ENCODE measurements at places on chromosomes 12 and 14.

DNA sequence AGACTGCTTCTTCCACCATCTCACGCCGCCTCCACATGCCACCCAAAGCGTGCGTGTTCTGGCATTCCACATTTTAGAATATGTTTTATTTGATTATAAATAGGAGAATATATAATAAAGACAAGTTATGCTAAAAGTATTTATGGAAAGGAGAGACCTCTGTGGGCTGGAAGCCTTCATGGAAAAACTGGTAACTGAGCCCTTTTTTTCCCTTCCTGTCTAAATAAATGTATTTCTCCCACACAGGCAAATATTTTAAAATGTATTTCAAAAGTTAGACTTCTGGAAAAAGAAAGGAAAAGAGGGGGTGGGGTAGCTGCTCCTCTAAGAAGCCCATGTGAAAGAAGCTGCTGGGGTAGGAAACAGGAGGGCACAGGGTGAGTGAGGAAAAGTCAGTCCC, 16.1 kb upstream of the NR4A1 start:
- no peak for DNase-seq

DNA sequence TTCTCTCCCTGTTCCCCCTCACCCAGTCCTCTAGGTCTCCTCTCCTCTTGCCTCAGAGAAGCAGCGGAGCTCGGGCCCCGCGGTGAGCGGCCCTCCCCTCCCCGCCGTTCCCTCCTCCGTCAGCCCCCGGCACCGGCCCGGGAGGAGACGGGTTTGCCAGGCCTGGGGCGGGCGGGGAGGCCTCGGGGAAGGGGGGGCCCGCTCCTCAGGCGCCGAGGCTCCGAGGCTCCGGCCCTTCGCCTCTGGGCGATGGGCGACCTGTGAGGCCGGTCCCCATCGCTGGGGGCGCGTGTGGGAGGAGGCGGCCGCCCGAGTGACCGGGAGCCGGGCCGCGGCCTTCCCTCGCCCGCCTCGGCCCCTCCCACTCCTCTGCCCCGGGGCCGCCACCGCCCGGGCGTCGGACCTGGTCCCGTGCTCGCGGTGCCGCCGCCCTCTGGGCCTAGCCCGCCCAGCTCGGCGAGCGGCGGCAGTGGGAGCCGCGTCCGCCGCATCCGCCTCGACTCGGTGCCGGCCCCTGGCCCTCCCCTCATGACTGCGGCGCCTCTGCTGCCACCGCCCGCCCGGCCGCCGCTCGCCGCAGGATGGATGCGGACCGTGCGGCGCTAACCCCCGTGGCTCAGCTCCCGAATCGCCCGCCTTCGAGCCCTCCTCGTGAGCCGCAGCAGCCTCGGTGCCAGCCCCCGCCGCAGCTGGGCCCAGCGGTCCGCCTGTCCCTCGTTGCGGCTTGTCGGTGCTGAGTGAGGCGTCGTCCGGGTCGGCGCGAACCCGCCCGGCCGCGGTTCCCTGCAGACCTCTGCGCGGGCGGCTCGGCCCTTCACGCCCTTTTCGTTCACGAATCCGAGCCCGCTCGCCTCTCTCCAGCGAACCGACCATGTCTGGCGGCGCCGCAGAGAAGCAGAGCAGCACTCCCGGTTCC, 574 bp downstream of the WNK1 start:
- peak; percentile 7 for DNase-seq

GRCh38 chr14:72164420-72165228, 232.4 kb downstream of the RGS6 start:
- DNase-seq = no peak

GRCh38 chr12:67386869-67387565, 117.9 kb downstream of the CAND1 start:
- DNase-seq = no peak

DNA sequence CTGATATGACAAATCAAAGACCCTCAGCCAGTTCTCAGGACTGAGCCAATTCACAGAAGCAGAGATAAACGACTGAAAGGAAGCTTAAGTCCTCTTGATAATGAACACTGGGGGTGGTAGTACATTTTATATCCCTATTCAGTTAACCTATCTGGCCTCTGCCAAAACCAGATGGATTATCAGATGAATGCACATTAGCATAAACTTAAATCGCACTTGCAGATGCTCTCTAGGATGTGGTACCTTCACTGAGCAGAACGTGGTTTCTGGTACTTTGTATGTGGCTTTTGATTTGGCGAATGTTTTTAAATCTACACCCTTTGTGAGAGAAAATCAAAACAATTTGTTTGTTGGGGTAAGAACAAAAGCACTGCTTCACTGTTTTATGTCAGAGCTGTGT, 21.1 kb upstream of the TAS2R14 start:
- DNase-seq = no peak

GRCh38 chr12:60308366-60308991, 712.6 kb downstream of the SLC16A7 start:
- no peak for DNase-seq

DNA sequence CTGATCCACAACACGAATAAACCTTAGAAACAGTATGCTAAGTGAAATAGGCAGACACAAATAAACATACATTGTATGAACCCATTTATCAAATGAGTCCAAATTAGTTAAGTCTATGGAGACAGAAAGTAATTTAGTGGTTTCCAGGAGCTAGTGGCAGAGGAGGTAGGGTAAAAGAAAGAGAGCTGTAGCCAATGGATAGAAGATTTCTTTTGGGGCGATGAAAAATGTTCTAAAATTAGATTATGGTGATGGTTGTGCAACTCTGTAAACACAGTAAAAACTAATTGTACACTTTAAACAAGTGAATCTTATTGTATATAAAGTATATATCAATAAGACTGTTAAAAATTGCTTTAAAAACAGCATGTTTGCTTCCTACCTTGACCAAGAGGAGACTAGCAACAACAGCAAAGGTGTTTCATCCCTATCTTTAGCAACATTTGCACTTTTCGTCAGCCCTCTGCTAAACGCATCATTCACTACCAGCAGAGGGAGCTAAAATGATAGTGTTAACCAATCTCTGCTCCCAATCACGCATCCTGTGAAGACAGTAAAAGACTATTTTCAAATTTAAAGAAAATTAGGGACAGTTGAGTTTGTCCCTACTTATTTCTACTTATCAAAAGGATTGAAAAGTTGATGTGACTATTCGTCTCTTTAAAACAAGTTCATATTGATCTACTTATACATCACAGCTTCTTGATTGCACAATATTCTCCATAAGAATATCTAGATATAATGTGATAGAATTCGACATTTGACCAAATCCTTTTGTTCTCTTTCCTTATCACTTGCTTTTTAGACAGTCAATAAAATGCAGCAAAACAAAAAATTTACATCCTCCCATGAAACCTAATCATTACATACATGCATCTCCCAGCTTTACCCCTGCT, 24.0 kb upstream of the LGR5 start:
- DNase-seq = no peak

DNA sequence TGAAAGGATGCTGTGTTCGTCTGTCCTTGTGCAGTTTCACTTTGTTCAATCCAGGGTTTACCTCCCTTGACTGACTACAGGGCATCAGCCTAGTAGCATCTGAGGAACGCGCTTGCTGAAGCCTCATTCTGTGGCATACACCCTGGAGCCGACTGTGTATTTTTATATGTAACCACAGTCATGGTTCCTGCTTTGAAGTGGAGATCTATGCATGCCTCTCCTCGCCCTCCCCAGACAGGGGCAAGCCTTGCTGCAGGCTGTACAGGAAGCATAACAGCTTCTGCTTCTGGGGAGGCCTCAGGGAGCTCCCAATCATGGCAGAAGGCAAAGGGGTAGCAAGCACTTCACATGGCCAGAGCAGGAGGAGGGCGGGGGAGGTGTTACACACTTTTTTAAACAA, 262.1 kb downstream of the BCL11B start:
- no peak for DNase-seq

DNA sequence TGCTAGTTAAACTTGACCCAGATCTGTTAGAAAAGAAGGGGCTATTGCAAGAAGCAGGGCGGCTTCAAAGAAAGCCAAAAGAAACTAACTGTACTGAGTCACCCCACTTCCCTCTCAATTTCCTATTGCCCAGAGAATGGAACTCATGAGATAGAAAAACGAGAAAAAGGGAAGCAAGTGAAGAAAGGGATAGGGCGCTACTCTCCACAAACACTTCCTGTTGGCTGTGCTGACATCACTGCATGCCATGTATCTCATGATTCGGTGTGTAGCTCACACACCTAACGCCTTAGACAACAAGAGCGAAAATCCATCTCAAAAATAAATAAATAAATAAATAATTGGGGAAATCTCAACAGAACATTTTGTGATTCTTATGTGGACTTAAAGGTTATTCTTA, 13.0 kb upstream of the P2RX4 start:
- DNase-seq = no peak

DNA sequence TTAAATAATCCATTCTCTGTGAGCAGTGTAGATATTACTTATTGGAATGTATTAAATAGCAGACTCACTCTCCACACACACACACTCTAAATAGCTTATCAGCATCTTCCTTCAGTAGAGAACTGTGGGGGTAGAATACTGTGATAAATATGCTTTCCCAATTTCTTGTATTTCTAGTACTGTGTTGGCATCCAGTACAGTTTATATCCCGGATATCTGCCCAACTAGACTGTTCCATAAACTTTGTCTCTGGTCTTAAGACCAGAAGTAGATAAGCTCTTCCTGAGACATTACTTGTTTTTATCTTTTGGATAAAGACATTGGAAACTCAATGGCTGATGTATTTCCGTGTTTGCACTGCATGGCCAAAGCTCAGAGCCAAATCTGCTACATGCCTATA, 136.2 kb upstream of the PDZRN4 start:
- no peak for DNase-seq

DNA sequence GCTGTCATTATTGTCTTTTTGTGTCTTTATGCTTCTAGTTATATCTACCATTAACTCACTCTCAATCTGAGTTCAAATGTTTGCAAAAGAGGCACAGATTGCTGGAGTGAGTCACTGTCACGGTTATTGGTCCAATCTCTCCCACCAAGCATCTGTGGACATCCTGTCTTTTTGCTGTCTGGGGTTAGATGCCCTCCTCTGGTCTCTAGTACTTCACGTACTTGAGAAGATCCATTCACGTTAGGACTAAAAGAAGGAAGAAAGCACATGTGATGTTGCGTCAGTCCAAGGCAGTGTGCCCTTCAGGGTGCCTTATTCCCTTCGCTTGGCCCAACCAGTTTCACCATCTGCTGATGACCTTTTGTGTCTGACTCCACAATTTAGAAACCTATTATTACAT, 72.3 kb upstream of the STXBP6 start:
- DNase-seq = no peak

DNA sequence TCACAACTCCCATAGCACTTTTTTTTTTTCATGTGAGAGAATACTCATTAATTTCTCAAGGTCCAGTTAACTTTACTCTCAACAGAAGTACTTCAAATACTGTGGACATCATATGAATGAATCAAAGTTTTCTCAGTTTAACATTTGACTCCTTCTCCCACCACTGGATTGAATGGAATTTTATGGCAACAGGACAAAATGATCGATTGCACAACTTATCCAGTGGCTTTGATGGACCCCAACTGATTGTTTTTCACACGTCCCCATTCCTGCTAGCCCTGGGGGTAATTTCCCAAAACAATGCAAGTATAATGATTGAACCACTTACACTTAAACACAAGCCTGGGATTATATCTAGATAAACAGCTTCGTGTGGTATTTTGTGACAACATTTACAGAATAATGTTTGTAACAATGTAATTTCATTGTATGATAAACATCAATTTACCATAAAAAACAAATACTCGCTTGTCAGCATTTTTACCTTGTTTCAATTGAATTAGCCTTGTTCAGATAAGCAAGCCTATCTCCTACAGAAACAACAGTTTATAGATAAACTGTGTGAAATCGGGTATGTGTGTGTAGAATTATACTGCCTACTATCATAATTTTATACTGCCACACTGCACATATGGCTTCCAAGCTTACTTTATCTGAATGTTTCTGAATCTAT, 60.9 kb downstream of the SOX5 start:
- DNase-seq = no peak

- no peak for DNase-seq
These were observed 120.2 kb upstream of the RFLNA start for GRCh38 chr12:124174451-124175348.

- no peak for DNase-seq
These were observed 10.1 kb upstream of the NR2C1 start for GRCh38 chr12:95083471-95083870.

DNA sequence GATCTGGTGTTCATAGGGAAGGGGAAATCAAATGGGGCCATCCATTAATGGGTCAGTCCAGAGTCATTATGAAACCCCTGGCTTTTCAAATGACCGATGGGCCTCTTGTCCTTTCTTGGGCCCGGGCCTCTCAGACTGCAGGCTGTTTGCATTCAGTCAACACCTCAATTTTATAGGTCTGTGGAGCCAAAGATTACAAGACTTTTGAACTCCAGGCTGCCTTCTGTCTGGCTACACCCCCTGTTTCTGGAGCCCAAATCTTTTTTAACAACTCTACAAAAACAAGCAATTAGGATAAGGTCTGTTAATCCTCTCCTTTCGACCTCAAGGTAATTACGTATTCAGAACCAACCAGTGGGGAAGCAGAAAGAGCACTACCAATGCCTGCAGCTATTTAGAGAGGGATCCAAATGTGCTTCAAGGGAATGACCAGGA, 35.6 kb downstream of the DUSP6 start:
- no peak for DNase-seq

- DNase-seq = no peak
These were observed 774 bp upstream of the KRT75 start for GRCh38 chr12:52434760-52435530.

- no peak for DNase-seq
These were observed 590 bp downstream of the DDIT3 start for GRCh38 chr12:57519796-57520052.

DNA sequence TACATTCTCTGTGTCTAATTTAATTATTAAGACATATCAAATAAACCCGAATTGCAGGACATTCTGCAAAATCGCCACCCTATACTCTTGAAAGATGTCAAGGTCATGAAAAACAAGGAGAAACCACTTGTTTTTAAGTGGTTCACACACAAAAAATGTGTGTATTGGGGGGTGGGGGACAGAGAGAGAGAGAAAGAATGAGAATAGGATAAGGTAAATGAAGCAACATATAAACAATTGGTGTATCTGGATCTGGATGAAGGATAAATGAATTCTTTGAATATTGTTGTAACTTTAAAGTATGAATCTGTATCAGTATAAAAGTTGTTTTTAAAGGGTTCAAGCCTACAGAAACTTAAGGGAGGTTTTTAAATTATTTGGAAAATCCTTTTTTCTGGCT, 72.1 kb downstream of the ARID2 start:
- no peak for DNase-seq

DNA sequence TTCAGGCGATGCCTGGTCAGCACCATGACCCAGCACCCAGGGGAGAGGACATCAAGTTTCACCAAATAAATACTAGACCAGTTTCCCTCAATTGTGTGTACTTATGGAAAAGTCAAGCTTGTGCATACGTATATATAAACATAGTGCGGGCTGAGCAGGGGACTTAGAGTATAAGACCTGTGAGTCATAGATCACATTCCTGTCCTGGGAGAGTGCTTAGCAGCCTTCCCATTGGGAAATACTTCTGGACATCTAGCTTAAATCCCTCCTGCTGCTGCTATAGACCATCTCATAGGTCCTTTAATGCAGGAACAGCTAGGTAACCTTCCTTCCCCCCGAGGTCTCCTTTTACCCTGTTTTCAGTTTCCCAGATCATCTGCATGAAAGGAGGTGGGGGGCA, 51.9 kb downstream of the PRMT8 start:
- no peak for DNase-seq

GRCh38 chr12:132160601-132161035, 16.4 kb downstream of the NOC4L start:
- no peak for DNase-seq

Measured in activated gamma-delta T cell treated with anti-CD3 and anti-CD28 coated beads, Interleukin-2, amount 50 U/mL, for 16 hours (primary cell).